ENCODE measurements at places on chromosomes 3 and 15.

DNA sequence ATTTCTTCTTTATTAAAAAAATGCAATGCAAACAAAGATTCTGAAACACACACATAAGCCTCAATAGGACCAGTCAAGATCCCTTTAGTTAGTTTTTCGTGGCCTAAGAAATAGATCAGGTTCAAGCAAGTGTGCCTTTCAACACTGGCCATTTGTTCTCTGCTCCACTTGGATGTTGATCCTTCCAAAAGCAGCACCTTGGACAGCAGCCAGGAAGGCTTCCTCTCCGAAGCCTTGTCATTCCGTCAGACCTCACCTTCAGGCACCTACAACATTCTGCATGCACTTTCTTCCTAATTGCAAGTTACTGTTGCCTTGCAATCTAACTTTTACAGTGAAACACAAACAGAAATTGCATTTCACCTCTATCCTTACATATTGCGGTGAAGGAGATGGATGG, 155.9 kb upstream of the FEZF2 start:
- DNase-seq = peak; percentile 28

DNA sequence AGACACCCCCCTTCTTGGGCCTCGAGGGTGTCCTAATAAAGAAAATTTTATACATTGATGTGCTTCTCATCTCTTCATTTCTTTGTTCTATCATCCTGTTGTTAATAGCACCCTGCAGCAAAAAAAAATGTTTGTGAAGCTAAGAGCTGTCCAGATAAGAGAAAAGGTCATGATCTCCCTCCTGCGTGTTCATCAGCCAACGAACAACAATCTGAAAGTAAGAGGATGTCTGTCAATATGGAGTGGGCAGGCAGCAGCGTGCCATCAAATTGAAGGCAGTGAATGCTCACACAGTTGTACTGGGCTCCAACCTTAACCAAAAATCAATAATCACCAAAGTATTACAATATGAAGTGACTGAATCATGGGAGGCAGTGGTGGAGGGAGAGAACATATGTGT, 418.6 kb upstream of the ONECUT1 start:
- no peak for DNase-seq

- no peak for DNase-seq
These were observed 72.6 kb downstream of the SLC6A11 start for GRCh38 chr3:10888518-10889090.

DNA sequence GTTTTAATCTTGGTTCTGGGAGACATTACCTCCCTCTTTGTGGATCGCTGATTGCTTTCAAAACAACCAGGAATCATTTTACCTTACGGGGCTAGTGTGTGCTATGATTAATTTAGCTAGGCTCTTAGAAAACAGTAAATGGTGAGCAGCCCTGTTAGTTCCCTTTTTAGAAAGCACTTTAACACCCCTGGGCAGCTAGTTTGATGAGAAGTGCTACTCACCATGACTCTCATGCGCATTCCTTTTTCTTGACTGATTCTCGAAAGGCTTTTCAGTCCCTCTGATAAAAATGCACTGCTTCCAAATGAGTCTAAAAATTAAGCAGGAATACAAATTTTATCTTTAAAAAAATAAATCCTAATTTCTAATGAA, 75.3 kb upstream of the LEKR1 start:
- DNase-seq = no peak

- no peak for DNase-seq
These were observed 750.7 kb upstream of the CFAP20DC start for GRCh38 chr3:59800481-59800880.

GRCh38 chr3:111373239-111373638, 168.8 kb upstream of the CD96 start:
- no peak for DNase-seq

DNA sequence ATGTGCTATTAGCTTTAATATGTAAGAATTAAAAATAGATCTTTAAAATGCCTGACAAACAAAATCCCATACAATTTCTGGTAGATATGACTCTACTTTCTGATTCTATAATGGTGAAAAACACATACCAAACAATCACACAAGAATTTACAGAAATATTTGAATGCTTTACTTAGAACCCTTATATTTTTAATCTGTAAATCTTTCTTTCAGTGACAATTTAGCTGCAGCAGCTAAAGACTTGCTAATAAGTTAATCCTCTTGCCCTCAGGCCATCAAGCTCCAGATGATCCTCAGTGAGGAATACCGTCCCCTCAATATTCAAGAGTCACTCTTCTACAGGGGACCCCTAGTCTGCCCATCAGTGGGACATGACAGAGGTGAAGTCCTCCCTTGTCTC, 55.6 kb downstream of the C3orf80 start:
- DNase-seq = no peak

GRCh38 chr15:29369261-29369660, 99.6 kb upstream of the NSMCE3 start:
- DNase-seq = no peak

GRCh38 chr3:62653796-62654195, 221.4 kb downstream of the CADPS start:
- no peak for DNase-seq

DNA sequence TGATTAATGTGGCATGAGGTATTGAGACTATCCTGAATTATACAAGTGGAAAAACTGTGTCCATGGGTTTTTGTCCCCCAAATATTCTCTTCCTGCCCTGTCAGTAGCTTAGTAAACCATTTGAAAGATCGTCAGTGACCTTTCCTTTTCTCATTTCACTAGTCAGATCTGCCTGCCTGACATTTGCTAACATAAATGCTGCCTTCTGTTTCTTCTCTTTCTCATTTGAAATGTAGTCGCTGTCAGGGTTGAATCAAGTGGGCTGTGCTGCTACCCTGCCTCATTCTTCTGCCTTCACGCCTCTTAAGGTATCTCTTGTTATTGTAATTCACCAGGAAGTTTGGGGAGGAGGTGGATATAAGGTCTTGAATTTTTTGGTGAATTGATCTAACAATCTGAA, 67.5 kb downstream of the LRCH3 start:
- peak; percentile 30 for DNase-seq

- DNase-seq = no peak
These were observed 286.8 kb upstream of the TRIM42 start for GRCh38 chr3:140391061-140391460.

DNA sequence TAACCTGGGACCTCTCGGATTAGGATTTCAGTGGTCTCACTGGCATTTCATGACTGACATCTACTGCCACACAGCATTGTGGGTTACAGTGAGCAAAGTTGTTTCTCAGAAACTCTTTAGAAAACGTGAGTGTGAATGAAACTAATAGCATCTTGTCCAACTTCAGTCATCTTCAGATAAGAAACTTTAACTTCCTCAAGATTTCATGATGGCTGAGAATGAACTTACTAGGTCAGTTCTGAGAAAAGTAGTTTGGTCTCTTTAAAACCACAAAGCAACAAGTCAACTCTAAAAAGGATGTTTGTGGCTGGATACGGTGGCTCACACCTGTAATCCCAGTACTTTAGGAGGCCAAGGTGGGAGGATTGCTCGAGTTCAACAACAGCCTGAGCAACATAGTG, 14.2 kb upstream of the HOMER2 start:
- no peak for DNase-seq

GRCh38 chr3:38047896-38048295, 8.9 kb downstream of the DLEC1 start:
- no peak for DNase-seq

DNA sequence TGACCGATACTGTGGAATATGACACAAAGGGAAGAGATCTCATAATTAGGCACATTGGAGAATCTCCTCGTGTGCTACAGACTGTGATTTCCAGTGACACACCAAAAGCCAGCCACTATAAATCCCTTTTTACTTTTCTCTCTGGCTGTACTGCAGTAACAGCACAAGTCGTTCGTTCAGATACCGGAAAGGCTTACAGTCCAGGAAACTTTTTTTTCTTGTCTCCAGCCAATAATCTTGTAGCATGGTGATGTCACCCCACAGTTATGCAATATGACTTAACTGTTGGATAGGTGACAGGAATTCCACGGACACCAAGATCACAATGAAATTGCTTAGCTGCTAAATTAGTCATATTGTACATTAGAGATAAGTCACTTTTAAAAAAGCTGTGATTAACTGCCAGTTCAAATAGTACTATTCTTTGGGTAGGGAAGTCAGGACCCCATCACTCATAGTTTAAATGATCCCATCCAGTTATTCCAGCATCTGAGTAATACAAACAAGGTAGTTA, 36.3 kb upstream of the TSC22D2 start:
- DNase-seq = no peak

GRCh38 chr15:66574596-66574950, 8.8 kb upstream of the LCTL start:
- no peak for DNase-seq

GRCh38 chr3:124263168-124263567, 271.2 kb upstream of the ROPN1 start:
- no peak for DNase-seq

GRCh38 chr3:126529585-126530170, 5.7 kb downstream of the CHST13 start:
- no peak for DNase-seq

- DNase-seq = no peak
These were observed 266.0 kb upstream of the ICE2 start for GRCh38 chr15:60744826-60745460.

- DNase-seq = no peak
These were observed 29.6 kb upstream of the CHMP2B start for GRCh38 chr3:87197531-87197930.

GRCh38 chr3:172040981-172041963, 1.9 kb downstream of the FNDC3B start:
- DNase-seq = no peak

- DNase-seq = no peak
These were observed 28.9 kb downstream of the IGSF10 start for GRCh38 chr3:151431940-151432339.

DNA sequence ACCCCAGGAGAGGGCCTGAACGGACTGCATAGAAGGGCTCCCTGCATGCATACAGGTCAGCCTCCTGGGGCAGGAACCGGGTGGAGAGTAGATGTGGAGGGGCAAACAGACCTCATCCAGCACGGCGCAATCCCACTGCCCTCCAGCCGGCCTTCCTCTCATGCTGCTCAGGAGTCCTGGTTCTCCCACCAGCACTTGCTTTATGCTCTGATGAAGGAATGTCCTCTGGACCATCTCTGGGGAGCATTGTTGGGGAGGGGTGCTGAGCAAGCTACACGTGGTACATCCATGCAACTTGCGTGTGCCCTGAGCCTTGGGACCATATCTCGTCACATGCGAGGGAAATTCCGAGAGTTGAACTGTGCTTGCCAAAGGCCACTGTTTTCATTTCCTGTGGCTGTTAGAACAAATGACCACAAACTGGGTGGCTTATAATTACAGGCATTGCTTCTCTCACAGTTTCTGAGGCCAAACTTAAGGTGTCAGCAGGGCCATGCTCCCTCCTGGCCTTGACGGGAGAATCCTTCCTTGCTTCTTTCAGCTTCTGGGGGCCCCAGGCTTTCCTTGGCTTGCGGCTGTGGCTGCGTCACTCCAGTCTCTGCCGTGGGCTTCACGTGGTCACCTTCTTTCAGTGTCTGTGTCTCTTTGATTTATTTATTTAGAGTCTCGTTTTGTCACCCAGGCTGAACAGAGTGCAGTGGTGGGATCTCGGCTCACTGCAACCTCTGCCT, 12.2 kb downstream of the SELENOS start:
- no peak for DNase-seq

- no peak for DNase-seq
These were observed 24.5 kb upstream of the ZNF445 start for GRCh38 chr3:44501971-44502370.

GRCh38 chr15:98714922-98715321, 66.6 kb downstream of the IGF1R start:
- DNase-seq = no peak

- DNase-seq = no peak
These were observed 50.2 kb upstream of the VGLL3 start for GRCh38 chr3:87041191-87041590.

- DNase-seq = no peak
These were observed 416.5 kb downstream of the ROBO2 start for GRCh38 chr3:77456431-77456830.

DNA sequence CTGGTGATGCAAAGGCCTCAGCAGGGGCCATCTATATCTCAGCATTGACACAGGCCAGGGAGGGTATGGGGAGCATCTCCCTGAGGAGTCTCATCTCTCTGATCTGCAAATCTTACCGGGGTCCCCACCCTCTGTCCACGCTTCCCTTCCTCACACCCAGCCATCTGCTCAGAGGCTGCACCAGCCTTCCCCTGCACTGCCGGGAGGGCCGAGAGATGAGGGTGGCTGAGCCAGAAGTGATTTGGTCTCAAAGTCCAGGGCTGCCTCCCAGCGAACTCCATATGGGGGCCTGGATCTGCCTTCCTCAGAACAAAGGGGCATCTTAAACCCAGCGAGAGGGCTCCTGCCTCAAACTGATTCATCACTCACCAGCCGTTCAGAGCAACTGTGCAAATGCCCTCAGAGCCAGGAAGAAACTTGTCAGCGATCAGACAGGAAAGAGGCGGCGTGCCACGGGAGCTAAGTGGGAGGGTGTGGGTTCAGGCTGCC, 4.6 kb downstream of the IGDCC3 start:
- DNase-seq = no peak

GRCh38 chr3:122031123-122031468, 9.0 kb upstream of the ILDR1 start:
- DNase-seq = no peak

DNA sequence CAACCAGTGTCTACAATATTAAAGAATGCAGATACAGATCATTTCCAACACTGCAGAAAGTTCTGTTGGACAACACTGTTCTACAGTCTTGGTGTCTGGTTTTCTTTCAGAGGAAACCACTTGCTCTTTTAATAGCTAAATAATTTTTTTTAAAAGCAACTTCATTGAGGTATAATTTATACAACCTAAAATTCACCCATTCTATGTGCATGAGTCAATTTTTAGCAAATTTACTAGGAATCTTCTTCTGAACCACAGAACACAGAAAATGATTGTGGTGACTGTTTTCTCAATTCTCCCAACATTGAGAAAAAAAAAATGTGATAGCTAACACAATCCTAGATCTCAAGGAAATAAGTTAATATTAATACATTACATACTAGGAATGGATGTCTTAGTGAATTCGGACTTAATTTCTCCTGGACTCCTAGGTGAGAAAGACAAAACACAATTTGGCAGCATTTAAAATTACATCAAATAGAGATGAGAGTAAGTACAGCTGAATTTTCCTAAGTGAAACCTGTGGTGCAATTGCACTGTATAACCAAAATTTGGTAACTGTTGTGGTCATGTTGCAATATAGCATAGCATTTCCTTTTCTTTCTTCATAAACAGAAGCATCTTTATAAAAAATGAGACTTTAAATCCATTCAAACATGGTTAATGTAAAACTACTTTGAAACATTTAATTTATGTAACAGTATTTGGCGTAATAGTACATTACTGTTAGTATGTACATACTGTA, 15.3 kb upstream of the PLCL2 start:
- DNase-seq = no peak

Measured in iPS DF 19.7 (cell line).